Suppressor macrophage treated with lipopolysaccharide for 1 hour (primary cell): ENCODE measurements at places on chromosomes 11 and 22.

DNA sequence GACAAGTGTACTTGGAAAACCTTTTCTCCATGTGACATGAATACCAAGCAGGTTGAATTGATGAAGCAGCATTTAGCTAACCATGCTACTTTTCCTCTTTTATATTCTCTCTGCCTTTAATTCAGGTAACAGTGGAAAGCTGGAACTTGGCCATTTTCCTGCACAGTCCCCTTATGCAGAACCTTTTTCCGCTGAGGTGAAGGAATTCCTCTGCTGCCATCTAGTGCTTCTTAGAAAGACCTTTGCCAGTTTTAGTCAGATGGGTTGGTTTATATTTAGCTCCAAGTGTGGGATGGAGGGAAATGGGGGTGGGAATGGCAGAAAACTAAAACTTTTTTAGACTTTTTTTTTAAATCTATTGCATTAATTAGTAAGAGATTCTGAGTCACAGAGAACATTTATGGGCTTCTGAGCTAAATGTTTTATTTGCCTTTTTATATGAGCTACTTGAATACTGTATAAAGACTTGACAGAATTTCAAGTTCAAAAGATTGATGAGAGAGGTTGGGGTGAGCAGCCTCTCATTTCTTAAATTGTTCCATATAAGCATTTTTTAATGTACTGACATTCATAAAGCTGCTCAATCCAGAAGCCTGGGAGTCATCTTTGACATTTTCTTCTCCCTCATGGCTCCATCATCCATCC lies 153.9 kb upstream of the ZC3H12C start:
- DNase-seq, result peak; percentile 82

DNA sequence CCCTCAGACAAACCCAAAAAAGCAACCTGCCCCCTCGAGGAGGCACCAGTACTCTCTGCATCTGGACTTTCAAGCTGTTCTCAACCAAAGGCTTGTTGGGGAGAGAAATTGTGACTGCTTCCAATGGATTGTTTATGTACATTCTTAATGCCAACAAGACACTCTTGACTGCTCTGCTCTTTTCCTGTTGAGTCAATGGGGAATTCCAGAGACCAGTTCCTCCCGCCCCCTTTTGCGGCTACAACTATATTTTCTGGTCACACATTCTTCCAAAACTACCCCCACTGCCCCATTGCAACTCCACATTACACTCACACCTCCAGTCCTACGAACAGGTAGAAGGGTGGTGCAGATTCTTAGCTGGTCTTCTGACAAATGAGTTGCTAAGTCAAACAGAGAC lies 187.0 kb downstream of the DSCAML1 start:
- DNase-seq, result peak; percentile 65

DNA sequence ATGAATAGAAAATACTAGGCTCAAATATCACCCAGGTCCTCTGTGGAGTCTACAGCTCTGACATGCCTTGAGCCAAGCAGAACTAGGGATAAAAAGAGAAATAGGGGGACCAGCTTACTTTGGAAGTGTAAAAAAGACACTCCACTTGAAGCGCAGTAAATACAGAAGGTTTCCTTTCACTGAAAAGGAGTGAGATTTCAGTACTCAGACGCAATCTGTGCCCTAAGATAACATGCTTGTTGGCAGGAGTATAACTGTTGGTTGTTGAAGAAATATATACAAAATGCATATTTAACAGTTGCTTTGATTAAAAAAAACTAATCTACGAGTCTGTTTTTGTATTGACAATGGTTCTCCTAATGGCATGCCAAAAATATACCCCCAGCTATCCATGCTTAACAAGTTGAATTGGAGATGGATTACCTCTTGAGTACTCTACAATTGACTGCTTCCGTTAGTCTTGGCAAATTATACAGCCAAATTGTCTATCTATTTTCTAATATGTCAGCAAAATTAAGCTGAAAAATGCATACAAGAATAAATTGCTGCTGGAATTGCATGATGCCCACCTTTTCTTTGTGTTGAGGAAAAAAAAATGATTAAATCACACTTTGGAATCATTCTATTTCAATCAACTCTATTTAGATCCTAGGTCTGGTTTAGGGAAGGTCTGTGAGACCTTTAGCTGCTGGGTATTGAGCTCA lies 91.6 kb downstream of the FAT3 start:
- DNase-seq, result no peak

GRCh38 chr22:39723899-39724351 lies 153.4 kb downstream of the CACNA1I start:
- DNase-seq, result peak; percentile 5

- peak; percentile 5 for DNase-seq
These were observed 37.7 kb downstream of the POLD3 start for GRCh38 chr11:74630043-74630442.

- DNase-seq, result no peak
These were observed 4.0 kb downstream of the KCNJ1 start for GRCh38 chr11:128862908-128863660.

DNA sequence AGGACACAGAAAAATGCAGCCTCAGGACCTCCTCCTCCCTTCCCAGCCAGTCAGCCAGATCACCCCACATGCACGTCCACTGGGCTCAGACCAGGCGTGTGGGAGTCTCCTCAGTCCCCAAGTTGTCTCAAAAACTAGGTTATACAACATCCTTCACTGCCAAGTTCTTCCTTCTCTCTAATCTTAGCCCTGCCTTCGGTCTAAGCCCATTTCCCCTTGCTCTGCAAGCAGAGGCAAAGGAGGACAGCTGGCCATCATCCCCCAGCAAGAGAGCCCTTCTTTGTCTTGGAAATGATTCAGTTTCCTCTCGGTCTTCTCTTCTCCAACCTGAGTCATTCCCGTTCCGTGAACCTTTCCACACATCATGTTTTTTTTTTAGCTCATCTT lies 14.0 kb upstream of the NRGN start:
- no peak for DNase-seq

DNA sequence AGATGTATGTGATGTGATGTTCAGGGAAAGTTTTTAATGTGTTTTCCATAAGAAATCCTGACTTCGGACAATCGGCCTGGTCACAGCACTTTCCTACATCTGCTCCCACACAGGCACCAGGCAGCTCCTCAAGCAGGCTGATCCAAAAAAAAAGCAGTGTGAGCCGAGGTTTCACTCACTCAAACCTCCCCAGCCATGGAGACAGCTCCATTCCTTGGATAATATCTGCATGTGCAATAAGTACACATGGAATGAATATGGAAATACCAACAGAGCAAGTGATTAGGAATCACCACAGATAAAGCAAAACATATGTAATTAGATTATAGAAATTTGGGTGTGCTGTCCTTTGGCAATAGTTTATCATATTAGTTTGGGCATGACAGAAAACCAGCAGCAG lies 88.8 kb upstream of the API5 start:
- DNase-seq, result no peak

DNA sequence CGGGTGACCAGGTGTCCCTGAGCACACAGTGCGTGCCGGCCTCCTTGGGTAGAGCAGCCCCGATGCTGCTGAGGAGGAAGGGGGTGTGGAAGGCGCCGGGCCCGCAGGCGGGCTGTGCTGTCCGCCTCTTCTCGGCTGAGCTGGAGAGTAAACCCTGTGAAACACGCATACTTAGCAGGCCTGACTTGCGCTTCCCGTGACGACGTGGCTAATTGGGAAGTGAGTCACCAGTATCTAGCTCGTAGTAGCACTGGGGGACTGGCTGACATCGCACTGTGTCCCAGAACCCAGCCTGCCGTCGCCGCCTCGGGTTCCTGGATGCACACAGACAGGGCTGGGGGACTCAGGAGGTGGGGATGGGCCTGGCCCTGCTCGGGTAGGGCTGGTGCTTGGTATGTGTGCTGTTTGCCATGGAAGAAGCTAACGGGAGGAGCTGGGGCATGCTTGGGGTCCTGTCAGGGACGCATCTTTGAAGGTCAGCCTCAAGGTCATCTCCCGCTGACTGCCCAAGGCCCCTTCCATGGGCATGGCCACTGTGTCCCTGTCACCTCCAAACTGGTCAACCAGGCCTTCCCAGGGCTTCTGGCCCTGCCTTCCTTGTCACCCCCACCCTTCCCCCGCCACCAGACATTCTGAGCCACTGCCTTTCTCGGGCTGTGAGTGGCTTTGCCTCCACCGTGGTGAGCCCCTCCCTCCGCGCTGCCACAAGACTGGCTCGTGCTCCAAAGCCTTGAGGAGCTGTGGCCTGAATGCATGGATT lies 1327.0 kb downstream of the BRD1 start:
- DNase-seq, result no peak

GRCh38 chr11:45247433-45247832 lies 38.7 kb downstream of the SYT13 start:
- DNase-seq, result no peak

GRCh38 chr22:37209140-37209845 lies 3.0 kb downstream of the SSTR3 start:
- DNase-seq, result no peak

GRCh38 chr11:61742391-61742790 lies 10.0 kb upstream of the MYRF start:
- DNase-seq, result peak; percentile 58

DNA sequence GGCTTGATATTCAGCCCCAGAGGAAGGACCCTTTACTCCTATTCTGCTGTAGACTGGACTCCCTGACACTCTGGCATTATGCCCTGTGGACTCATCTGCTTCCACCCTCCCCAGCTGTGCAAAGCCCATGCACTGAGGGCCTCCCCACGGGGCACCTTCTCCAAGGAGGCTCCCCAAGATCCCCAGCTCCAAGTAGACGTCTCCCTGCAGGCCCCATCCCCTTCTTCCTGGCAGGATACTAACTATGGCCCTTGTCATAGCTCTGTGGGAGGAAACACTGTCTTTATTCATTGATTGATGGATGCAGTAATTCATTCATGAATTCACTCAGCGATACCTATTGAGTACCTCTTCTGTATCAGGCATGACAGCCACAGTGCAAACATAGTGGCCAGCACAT lies 15.3 kb upstream of the APOL6 start:
- DNase-seq, result no peak

GRCh38 chr11:65611028-65611757 lies 2.8 kb downstream of the MAP3K11 start:
- DNase-seq, result peak; percentile 93

- no peak for DNase-seq
These were observed 85.5 kb downstream of the ENTHD1 start for GRCh38 chr22:39808081-39808480.

GRCh38 chr22:37765498-37765897 lies 42.2 kb upstream of the GCAT start:
- DNase-seq, result no peak

DNA sequence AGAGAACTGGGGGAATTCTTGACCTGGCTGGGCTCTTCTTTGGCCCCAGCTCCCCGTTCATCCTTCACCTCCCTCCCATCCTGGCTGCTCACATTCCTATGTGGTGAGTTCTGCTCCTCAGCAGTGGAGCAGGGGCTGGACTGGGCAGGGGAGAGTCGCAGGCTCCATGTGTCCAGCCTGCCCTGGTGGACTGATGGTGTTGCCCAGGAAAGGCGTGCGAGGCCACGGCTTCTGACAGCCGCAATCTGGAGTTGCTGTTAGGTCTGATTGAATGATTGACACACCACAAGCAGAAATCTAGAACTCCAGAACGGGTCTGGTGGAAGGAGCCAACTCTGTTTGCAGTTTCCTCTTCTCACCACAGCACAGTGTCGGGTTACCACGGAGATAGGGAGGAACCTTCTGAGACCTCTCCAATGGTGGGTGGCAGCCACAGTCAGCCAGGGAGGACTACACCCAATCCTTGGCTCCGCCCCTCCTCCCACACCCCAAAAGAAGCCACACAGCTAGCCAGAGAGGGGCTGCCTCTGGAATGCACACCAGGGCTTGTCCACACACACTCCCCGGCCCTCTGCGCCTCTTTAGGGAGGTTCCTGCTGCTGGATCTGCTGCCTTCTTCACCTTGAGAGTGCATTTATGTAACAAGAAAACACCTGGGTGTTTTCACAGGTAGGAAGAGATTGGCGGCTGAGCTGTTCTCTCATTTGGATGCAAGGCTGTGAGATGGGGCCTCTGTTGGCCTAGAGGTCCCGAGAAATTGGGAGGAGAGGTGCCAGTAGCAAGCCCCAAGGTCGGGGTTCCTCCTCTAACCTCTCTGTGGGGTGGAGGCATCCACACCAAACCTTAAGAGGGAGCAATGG lies 56.4 kb upstream of the CD44 start:
- DNase-seq, result peak; percentile 95

DNA sequence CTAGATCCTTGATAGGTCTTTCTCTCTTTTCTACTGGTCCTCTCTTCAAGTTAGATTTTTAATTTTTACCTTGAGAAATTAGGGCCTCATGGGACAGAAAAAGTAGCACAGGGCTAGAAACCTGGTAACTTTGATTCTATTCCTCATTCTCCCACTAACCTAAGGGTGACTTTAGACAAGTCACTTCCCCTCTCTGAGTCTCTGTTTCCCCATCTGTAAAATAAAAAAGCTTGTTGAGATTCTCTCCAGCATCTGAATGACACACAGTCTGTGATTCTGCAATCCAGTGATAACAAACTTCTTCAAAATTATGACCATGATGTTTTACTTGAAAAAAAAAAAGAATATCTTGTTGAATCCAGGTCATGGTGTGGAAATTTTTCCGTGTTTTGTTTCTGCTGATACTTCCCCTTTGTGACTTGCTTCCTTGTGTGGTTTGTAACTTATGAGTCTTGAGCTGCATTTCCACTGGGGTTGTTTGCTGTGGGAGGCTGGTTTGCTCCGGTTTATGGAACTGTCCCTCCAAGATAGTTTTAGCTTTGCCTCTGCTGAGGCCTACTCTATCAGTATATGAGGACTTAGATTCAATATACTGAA lies 9.8 kb upstream of the MPEG1 start:
- peak; percentile 94 for DNase-seq

- DNase-seq, result no peak
These were observed 130.4 kb downstream of the UVRAG start for GRCh38 chr11:75945446-75945845.

GRCh38 chr22:46707305-46707704 lies 30.7 kb downstream of the CERK start:
- DNase-seq, result no peak

- DNase-seq, result no peak
These were observed 25.9 kb downstream of the SCUBE1 start for GRCh38 chr22:43317239-43317638.

GRCh38 chr22:19986410-19987341 lies 29.9 kb downstream of the ARVCF start:
- DNase-seq, result peak; percentile 96

GRCh38 chr11:47573321-47573720 lies 5.4 kb downstream of the KBTBD4 start:
- DNase-seq, result no peak

DNA sequence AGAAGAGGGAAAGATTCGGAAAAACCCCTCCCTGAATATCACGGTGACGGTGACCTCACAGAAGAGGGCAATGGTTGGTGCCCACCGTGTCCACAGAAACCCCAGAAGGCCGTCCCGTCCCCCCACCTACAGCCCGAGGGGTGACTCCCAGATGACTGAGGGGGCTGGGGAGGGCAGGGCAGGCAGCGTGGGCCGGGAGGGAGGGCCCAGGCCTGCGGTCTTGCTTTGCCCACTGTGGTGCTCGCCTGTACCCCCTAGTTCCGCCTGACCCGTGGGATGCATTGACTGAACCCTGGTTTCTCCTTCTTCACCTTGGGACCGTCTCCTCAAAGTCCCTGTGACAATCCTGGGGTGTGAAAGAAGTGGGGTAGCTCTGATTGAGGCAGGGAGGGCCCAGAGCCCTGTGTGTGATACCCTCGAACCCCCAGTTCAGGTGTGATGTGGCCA lies 526.7 kb downstream of the BRD1 start:
- DNase-seq, result no peak

- no peak for DNase-seq
These were observed 61.8 kb downstream of the BID start for GRCh38 chr22:17712441-17712840.

GRCh38 chr11:124839128-124839971 lies 25.9 kb upstream of the ROBO3 start:
- DNase-seq, result no peak
